T-helper 1 cell (primary cell): ENCODE measurements at places on chromosomes 4 and X.

GRCh38 chrX:47264483-47265173 is 31.8 kb downstream of the USP11 start:
- DNase-seq, result no peak

GRCh38 chr4:185144601-185145240 is 1.7 kb downstream of the SLC25A4 start:
- no peak for DNase-seq

DNA sequence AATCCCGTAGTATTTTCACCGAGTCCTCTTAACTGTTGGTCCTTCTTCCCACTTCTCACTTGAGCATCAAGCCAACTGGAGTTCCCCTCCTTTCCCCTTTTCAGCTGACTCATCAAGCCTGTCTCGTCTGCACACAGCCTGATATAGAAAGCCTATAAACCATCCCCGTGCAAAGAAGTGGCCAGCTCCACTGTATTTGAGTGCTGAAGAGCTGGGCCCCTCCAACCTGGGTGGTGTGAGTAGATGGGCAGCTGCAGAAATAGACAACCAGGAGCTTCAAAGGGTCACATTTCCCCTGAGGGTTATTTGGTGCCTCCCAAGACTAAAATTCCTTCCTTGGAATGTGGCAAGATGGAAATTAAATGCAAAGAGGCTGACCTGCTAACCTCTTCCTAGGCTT is 199.7 kb downstream of the HS6ST2 start:
- no peak for DNase-seq

DNA sequence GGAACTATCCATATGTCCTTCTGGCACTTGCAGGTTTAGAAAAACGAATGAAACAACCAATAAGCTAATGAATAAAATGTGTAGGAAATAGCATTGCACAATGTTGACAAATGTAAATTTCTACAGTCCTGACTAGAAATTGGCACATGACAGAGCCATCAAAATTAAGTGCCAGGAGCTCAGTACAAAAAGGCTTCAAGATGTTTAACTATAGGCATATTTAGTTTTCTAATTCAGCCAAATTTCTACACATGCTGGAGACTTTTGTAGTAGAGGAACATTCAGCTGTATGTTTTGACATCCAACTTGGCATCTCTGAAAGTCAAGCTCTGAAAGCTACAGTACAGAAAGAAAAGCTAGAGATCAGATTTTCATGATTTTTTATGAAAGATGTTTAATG is 1999.4 kb upstream of the AGA start:
- no peak for DNase-seq

GRCh38 chrX:40146262-40147125 is 48.7 kb upstream of the BCOR start:
- no peak for DNase-seq

- DNase-seq, result no peak
These were observed 134.4 kb downstream of the SMIM20 start for GRCh38 chr4:26048378-26048882.

DNA sequence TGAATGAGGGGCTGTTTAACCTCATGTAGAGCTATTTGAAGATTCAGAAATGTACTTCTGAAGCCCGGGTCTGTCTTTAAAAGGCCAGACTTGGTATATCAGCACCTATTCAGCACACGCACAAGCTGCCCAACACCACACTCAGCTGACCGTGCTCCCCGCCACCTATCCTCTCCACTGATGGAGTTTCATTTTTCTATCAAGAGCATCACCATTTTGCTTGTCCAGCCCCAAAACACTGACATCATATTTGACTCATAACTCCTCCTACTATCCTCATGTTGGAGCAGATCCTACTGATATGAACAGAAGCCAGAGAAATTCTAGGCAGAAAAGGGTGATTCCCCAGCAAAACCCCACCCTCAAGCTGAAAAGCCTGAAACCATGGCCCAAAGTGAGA is 100.3 kb downstream of the SORBS2 start:
- DNase-seq, result no peak

DNA sequence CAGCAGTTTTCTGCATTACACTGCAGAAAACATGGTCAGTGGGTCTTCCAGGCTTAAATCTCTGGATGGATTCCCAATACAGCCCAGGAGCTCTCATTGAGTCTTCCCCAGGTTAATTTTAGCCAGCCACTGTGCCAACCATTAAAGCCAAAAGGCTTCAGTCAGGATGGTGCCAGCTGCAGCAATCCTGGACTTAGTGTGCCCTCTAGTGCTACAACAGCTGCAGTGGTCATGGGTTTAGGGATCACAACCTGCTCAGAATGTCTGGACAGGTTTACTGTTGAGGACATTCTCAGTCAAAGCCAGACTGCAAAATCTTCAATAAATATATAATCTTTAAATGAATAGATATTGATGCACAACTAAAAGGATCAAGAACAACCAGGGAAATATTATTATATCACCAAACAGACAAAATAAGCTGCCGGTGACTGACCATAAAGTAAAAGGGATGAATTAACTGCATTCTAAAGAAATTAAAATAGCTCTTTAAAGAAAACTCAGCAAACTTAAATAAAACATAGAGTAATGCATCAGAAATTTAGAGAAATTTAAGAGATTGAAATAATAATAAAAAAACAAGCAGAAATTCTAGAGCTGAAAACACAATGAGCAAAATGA is 639.9 kb downstream of the SPOCK3 start:
- DNase-seq, result no peak

DNA sequence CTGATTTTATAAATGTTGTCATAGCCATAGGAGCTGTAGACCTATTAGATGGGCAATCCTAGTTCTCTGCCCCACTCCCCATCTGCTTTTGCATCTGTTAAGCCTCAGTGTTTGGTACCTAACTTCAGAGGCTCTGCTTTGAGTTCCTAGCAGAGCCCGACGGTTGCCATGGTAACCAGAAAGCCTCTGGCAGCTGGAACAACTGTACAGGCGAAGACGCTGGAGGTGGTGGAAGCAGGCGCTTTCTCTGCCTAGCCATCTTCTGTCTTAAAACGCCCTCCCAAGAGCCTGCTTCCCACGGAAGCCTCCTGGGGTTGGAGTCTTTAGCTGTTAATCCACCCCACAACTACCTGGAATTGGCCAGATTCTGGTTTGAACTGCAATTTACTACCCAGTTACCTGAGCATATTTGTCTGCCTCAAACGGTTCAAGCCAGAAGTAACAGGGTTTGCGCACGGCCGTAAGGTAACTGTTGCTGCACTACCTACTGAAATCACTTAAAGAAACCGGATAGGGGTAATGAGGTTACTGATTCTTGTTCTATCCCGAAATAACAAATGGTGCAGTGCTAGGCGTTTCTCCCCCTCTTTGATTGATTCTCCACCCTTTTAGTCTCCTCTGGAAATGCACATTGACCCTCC is 1.0 kb upstream of the GABRG1 start:
- DNase-seq, result no peak

- no peak for DNase-seq
These were observed 18.5 kb downstream of the LAP3 start for GRCh38 chr4:17595471-17596005.

DNA sequence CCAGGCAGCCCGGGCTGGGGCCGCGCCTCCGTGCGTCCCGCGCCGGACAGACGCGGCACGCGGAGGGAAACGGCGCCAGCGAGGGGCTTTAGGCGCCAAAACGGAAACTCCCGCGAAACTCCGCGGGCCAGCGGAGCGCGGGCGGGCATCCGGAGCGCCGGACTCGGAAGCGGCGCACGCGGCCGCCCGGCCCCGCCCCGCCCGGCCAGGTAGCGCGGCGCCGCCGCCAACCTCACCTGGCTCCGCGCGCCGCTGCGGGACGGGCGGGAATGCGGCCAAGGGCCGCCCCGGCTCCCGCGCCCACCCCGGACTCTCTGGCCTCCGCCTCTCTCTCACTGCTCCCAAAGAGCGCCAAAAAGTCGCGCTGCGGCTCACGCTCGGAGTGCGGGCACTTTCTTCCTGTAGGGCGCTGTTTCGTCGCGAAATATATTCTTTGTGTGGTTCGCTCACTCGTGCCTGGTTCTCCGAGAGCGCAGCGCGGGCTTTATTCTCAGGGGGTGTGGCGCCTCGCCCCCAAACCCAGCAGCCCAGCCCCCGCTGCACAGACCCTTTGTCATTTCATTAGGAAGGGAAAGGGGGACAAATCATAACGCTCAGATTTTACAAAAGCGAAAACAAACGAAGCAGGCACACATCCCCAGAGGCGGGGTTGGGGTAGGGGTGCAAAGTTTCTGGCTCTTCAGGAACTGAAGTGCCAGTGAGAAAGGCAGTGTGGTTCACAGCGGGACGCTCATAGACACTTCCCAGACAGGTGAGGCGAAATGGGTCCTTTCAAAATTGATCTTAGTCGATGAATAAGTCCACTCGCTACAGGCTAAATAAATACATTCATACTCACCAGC is 961 bp upstream of the MBNL3 start:
- peak; percentile 41 for DNase-seq

GRCh38 chrX:850471-850916 is 219.9 kb downstream of the SHOX start:
- DNase-seq, result no peak

- no peak for DNase-seq
These were observed 28.0 kb upstream of the BANK1 start for GRCh38 chr4:101762534-101762933.

- no peak for DNase-seq
These were observed 17.2 kb upstream of the ADGRL3 start for GRCh38 chr4:61182915-61183314.

- DNase-seq, result no peak
These were observed 100.1 kb upstream of the ATXN3L start for GRCh38 chrX:13419918-13420317.
